ENCODE measurements at places on chromosomes 11 and 22.

DNA sequence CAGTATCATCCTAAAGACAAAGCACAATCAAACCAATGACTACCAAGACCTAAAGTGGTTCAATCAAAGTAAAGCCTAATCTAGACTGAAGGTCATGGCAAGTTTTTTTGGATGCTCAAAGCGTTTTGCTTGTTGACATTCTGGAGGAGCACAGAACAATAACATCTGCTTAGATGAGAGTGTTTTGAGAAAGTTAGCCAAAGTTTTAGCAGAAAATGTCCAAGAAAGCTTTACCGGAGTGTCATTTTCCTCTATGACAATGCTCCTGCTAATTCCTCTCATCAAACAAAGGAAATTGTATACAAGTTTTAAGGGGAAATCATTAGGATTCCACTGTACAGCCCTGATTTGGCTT is 256.9 kb upstream of the FAT3 start:
- DNase-seq: no peak

- DNase-seq: peak; percentile 76
These were observed 15.8 kb upstream of the SIK2 start for GRCh38 chr11:111586388-111586831.

DNA sequence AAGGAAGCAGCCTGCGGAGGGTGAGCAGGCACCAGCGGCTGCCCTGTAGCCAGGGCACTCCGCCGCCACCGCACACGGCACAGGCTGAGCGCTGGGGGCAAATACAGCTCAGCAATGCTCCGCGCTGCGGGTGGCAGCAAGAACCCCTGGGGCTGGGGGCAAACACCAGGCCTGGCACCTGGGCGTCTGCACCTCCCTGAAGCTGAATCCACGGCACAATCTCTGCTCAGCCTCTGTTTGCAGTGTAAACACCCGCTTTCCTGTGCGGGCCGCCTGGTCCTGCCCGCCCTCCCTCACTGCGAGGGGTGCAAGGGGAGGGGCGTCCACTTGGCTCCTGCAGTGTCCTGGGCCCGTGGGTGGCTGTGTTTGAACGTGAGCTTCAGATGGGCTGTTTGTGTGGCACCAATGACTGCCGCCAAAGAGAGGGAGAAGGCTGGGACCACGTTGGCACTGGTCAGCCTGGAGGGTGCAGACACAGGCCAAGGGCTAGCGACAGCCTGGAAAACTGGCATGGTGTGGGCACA is 14.8 kb upstream of the MPPED1 start:
- no peak for DNase-seq

GRCh38 chr11:2387266-2387987 is 10.3 kb downstream of the CD81 start:
- peak; percentile 23 for DNase-seq

DNA sequence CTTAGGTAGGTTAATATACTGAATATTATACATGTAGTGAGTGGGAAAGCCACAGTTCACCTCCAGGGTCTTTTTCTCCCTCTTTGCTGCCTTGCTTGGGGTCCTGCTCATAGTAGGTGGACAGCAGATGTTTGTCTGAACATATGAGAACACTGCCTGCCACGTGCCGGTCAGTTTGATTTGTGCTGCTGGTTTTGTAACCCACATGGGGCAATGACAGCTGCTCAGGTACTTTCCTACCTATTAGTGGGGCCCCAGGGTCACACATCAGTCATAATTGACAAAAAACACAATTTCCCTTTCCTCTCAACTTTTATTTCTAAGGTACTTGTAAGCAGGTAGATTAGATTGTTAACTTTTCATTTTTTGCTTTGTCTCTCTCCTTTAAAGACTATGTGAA is 43.8 kb downstream of the BMAL1 start:
- DNase-seq: no peak

DNA sequence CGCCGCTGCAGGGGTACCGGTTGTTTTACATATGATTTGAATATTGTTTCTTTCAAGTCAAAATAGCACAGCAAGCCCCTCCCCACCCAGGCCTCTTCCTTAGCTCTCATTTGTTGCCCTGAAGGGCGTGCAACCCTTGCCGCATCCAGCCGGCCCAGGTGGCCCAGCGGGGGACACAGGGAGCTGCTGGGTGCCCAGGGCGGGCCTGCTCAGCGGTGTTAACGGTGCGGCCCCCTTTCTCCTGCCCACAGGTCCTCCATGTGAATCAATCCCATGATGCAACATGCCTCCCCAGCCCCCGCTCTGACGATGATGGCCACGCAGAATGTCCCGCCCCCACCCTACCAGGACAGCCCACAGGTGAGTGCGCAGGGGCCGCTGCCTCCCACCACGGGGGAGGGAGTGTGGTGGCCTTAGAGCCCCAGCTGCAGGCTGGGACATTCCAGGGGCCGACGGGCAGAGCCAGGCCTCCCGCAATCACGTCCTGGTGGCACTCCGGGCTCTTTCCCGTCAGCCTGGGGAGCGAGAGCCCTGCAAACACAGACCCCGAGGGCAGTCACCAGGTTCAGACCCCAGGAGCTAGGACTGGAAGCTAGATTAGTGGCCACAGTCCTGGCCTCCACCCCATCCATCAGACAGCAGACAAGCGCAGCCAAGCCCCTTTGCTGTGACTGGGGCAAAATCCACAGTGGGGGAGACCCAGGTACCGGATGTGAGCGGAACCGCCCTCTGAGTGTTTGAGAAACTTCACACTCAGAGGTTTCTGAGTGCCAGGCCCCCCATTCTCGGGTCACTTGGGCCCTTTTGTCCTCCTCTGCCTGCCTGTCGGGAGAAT is 144.8 kb downstream of the FEZ1 start:
- no peak for DNase-seq

- peak; percentile 24 for DNase-seq
These were observed 80.4 kb upstream of the KCNQ1OT1 start for GRCh38 chr11:2779981-2780849.

- DNase-seq: no peak
These were observed 187.7 kb downstream of the EFCAB6 start for GRCh38 chr22:43624144-43624998.

DNA sequence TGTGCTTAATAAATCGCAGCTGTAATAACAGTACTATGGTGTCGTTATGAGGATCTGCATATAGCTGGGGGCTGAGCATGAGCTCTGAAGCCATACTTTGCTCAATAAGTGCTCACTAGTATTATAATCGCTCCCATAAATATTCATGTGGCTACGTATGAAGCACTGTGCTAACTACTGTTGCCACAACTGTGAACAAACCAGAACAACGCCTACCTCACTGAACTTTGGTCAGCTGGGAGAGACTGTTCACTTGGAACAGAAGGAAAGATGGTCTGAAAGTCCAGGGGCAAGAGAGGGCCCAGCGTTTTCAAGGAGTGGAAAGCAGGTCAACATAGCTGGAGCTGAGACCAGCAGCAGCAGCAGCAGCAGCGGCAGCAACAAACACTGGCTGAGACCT is 141.6 kb downstream of the EFCAB6 start:
- DNase-seq: no peak

GRCh38 chr11:2213384-2213842 is 41.8 kb upstream of the TH start:
- DNase-seq: no peak

DNA sequence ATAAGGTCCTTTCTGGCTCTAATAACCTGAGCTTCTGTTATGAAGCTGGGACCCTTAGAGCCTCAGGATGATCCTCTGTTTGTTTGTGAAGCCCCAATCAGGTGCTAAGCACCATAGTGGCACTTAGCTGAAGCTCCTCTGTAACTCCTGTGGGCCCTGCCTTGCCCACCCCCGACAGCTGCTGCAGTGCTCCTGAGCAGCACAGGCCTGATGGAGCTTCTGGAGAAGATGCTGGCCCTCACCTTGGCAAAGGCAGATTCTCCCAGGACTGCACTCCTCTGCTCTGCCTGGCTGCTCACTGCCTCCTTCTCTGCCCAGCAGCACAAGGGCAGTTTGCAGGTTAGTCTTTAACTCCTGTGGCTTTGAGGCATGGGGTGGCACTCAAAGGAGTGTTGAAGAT is 19.0 kb upstream of the CCDC134 start:
- no peak for DNase-seq

DNA sequence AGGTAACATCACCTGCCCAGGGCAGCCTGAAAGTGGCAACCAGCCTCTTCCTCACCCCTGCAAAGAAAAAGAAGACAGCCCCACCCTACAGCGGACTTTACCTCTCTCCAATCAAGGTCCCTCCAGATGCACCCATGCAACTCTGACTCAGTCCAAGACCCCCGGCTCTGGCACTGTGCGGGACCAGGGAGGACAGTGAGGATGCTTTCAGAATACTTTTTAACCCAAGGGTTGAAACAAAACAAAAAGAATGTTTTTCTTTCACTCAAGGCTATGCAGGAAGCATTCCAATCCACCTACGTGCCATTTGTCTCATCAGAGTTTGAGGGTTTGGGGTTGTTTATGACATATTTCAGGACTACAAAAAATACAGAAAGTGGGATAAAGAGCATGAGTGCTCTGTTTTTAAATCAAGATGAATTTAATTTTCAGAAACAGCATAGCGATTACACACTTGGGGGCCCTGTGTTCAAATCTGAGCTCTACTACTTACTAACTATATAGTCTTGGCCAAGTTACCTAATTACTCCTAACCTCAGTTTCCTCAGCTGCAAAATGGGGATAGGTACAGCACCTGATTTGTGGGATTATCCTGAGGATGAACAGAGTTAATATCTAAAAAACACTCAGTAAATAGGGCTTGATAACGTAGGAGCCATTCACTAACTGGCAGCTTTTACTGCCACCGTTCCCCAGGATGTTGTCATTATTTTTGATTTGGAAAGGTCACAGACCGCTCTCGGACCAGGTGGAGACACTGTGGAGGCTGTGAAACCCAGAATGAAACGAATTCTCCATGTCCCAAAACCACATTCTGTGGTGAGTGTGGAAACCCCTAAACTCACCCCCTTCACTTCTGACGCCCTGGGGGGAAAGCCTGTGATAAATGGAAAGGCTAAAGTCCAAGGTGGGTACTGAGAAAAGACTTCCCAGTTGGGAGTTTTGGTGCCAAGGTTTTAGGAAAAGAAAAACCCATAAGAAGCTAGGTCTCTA is 5.6 kb downstream of the PLAAT3 start:
- peak; percentile 57 for DNase-seq

DNA sequence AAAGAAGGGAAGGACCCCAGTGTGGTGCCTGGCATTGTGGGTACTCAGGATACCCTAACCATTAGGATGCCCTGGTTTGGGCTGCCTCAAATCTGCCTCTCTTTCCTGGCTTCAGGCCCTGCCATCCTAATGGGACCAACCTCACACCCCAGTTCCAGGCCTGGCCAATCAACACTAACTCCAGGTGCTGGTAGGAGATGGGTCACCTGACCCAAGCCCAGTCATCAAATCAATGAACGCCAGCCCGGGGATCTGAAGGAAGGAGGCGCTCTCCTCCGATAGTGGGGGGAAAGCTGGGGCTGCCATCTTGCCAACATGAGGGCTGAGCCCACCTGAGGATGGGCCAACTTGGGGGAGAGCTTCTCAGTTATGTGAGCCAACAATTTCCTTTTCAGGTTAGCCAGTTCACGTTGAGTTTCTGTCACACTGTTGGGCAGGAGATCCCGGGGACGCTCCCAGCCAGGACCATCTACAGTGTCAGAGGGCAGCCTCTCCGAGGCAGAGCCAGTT is 12.7 kb downstream of the MFNG start:
- DNase-seq: no peak

GRCh38 chr22:23762842-23763578 is at the start of gene C22orf15:
C22orf15 (plus strand) TSS chr22:23762990; CDS start chr22:23763307, 317 bp downstream.
- DNase-seq: no peak

- DNase-seq: peak; percentile 73
These were observed 34.6 kb upstream of the CEP126 start for GRCh38 chr11:101880222-101880621.

DNA sequence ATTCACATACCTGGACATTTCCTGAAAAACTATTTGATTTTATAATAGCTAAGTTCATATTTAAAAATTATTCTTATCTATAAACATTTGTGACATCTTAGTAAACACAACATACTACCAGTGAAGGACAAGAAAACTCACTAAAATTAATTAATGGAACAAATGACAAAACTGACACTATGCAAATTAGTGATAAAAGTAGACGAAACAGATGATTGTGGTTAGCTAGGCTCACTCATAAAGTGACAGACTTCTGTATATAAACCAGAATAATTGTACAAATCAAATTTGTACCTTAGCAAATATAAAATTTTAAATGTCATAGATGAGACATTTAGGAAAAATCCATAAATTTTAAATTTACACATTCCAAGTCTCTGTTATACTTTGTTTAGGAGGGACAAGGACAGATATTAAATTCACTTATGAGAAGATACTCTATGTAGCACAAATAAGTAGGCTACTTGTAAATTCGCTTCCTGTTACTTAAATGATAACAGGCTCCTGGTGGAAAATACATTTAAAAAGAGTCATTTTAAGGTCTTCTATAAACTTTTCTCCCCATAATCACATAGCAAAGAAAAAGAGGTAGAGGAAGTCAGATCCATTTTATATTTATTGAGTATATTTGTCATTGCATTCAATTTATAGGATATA is 81.2 kb downstream of the KIF18A start:
- DNase-seq: no peak

DNA sequence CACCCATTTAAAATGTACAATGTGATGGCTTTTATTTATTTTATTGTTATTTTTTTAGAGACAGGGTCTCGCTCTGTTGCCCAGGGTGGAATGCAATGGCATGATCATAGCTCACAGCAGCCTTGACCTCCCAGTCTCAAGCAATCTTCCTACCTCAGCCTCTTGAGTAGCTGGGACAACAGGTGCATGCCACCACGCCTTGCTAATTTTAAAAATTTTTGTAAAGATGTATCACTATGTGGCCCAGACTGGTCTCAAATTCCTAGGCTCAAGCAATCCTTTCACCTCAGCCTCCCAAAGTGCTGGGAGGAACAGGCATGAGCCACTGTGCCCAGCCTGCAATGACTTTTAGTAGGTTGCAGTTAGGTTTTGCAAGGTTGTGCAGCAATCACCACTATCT is 14.3 kb downstream of the CLDN5 start:
- no peak for DNase-seq

DNA sequence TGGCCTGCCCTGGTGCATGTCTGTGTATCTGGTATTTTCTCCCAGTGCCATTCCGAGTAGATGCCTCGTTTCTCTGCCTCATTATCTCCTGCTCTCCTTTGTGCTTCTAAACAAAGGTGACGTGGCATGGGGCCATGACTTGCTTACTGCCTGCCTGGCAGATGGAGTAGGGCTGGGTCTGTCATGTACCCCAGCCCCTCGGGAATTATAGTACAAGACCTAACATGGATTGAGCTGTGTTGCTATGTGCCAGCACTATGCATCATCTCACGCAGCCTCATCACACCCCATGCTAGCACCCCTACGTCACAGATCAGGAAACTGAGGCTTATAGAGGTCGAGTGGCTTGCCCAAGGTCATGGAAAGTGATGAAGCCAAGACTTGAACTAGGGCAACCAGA is 88.1 kb downstream of the GALNT18 start:
- no peak for DNase-seq

DNA sequence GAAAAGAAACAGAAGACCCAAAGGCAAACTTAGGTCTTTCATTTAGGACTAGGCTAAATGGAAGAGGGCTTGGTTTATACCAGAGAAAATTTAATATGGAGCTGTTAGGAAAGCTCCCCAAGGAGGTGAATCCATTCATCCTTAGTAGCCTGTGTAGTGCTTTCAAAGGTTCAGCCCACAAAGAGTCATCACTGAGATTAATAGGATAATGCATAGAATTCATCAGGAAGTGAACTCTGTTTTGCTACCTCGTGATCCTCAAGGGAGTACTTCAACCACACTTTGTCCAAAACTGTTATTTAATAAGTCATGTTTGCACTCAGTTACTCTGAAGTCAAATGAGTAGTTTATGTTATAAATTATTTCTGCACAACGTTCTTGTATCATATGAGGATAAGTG is 43.3 kb upstream of the MMP7 start:
- DNase-seq: peak; percentile 66

All from amniotic epithelial cell (primary cell).